ENCODE measurements at places on chromosomes 3 and 15.

DNA sequence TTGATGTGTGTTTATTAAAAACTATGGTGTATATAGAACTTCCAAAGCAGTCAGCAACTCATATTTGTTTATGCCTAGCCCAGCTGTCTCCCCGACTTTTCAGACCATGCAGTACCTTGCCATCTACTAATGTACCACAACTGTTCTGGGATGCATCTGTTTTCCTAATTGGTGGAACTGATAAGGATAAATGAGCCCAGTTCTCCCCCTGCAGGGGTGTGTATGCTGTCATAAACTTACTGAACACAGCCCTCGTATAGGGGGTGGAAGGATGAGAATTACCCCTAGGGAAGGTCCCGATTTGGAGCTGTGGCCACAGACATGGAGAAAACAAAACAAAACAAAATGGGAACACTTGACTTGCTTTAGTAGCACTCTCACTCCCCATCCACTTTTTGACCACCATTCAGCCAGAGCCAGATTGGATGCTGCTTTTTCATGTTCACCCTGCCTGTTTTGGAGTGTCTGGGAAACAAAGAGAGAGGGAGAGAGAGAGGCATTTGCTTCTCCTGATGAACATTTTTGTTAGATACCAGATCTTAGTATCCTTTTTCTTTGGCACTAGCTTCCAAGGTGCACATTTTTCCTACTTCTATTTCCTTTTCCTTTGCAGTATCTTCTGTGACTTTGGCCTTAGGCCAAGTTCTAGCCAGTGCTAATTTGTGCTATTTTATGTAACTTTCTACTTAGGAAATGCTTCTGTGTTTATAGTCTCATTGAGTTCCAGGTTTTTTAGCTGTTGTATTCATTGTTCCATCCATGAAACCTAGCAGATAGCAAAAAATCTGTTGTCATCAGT is 29.1 kb downstream of the CADM2 start:
- DNase-seq = no peak

GRCh38 chr3:197296545-197296944 is 1.9 kb downstream of the DLG1 start:
- DNase-seq = no peak

- no peak for DNase-seq
Observed at GRCh38 chr15:50066666-50067065, 52.4 kb downstream of the ATP8B4 start.

- no peak for DNase-seq
Observed at GRCh38 chr15:63595688-63596087, 1.5 kb upstream of the FBXL22 start.

- DNase-seq = no peak
Observed at GRCh38 chr3:176820764-176821163, 376.5 kb downstream of the TBL1XR1 start.

GRCh38 chr3:171462224-171462623 is 2.0 kb upstream of the TNIK start:
- peak; percentile 54 for DNase-seq

DNA sequence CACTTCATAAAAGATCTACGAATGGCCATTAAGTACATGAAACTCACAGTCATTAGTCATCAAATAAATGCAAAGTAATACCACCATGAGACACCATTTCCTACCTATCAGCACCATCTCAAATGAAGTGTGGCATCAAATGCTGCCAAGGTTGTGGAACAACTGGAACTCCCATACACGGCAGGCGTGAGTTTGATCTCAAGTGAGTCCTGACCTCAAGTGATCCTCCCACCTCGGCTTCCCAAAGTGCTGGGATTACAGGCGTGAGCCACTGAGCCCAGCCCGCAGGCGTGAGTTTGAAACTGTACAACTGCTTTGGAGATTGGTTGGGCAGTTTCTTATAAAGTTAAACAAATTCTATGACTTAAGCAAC is 28.8 kb upstream of the HDAC11 start:
- peak; percentile 31 for DNase-seq

DNA sequence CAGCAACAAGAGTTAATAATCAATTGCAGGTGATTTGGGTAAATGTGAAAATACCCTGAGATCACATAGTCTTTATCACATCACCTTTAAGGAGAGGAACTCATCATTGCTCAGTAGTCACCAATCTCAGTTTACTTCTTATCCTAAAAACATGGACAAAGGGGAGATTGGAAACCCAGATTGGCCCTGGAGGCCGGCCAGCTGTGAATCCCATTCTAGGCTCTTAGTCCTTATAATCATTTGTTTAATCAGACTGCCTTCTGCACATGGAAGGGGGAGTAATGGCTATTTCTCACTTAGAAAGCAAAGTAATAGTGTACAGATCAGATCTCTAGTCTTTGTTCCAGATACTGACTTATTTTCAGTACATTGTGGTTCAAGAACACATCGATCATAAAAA is 37.2 kb upstream of the CPB1 start:
- no peak for DNase-seq

- no peak for DNase-seq
Observed at GRCh38 chr15:74124759-74125158, 5.6 kb upstream of the ISLR2 start.

- DNase-seq = no peak
Observed at GRCh38 chr15:84840255-84840654, 23.1 kb downstream of the ALPK3 start.

All from CD4-positive, alpha-beta T cell treated with Interleukin-10 for 1 hour (primary cell).